Thoracic aorta (tissue), 2 donors: ENCODE measurements at places on chromosomes 4 and X.

- no peak overlapping the region for H3K4me3 ChIP-seq
- H3K36me3 ChIP-seq: no peaks in the 10 kb centered on the region
- no peak for DNase-seq
- no peaks in the 10 kb centered on the region for H3K4me1 ChIP-seq
These were observed 212.0 kb upstream of the AFF2 start for GRCh38 chrX:148288451-148288850.

GRCh38 chrX:135931644-135932487 is 38.4 kb downstream of the SAGE1 start:
- H3K27me3 ChIP-seq: no peaks in the 10 kb centered on the region
- no peak overlapping the region for H3K27ac ChIP-seq
- DNase-seq: no peak
- H3K36me3 ChIP-seq: no peaks in the 10 kb centered on the region
- H3K4me1 ChIP-seq: no peaks in the 10 kb centered on the region

- no peak overlapping the region for H3K27ac ChIP-seq
- no peak overlapping the region for H3K4me3 ChIP-seq
- no peak for DNase-seq
- no peaks in the 10 kb centered on the region for H3K27me3 ChIP-seq
- no peaks in the 10 kb centered on the region for H3K4me1 ChIP-seq
These were observed 120.0 kb upstream of the SHISA3 start for GRCh38 chr4:42277291-42277690.

DNA sequence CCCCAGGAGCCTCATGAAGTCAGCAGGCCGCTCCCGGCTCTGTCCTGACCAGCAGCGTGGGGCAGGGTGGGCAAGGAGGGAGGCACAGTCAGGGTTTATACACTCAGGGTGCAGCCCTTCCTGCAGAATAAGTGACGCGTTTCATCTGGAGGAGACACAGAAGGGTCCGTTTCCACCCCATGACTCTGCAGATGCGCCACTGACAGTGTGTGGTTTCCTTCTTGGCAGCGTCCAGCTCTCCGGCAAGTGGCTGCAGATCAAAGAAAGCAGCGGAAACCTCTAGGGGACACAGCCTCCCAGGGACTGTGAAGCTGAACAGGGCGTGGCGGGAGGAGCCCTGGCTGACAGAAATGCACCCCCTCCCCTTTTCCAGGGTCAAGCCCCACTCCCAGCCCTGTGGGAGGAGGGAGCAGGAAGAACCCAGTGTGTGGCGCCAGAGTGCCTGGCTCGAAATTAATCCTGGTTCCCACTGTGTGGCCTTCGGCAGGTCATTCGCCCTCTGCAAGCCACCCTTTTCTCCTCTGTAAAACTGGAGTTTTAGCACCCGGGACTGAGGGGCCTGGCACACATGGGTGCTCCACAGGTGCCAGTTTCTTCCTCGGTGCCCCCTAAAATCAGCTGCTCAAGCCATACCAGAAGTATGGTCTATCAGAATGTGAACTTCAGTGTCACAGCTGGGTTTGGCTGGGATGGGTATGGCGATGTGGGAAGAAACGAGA is 17.3 kb upstream of the TBC1D14 start:
- H3K27ac ChIP-seq: peak overlapping the region; percentile 4
- H3K36me3 ChIP-seq: no peaks in the 10 kb centered on the region

GRCh38 chr4:58553031-58553430 is 1442.8 kb upstream of the IGFBP7 start:
- no peaks in the 10 kb centered on the region for H3K36me3 ChIP-seq
- H3K27me3 ChIP-seq: no peaks in the 10 kb centered on the region
- no peak overlapping the region for H3K27ac ChIP-seq
- no peak for DNase-seq
- H3K4me1 ChIP-seq: no peaks in the 10 kb centered on the region
- no peak overlapping the region for H3K4me3 ChIP-seq

GRCh38 chr4:143184217-143184502 is 557 bp upstream of the USP38 start:
- no peaks in the 10 kb centered on the region for H3K27me3 ChIP-seq
- H3K27ac ChIP-seq: peak overlapping the region; percentile 97
- H3K4me1 ChIP-seq: peaks cover 19% of the 10 kb centered on the region
- H3K4me3 ChIP-seq: peak overlapping the region; percentile 92
- DNase-seq: no peak

- H3K27me3 ChIP-seq: no peaks in the 10 kb centered on the region
- no peak overlapping the region for H3K4me3 ChIP-seq
- DNase-seq: no peak
- H3K27ac ChIP-seq: no peak overlapping the region
These were observed 345.2 kb upstream of the GRID2 start for GRCh38 chr4:91958596-91958995.

- H3K27ac ChIP-seq: no peak overlapping the region
- H3K4me1 ChIP-seq: no peaks in the 10 kb centered on the region
- H3K36me3 ChIP-seq: no peaks in the 10 kb centered on the region
- no peak for DNase-seq
These were observed 131.8 kb downstream of the OR13H1 start for GRCh38 chrX:131675596-131676194.

GRCh38 chrX:133495464-133496391 is 80.4 kb upstream of the GPC4 start:
- no peaks in the 10 kb centered on the region for H3K36me3 ChIP-seq
- H3K27ac ChIP-seq: peak overlapping the region; percentile 66
- no peaks in the 10 kb centered on the region for H3K4me1 ChIP-seq
- DNase-seq: no peak
- no peaks in the 10 kb centered on the region for H3K27me3 ChIP-seq
- peak overlapping the region; percentile 58 for H3K4me3 ChIP-seq

- H3K36me3 ChIP-seq: no peaks in the 10 kb centered on the region
- no peak overlapping the region for H3K4me3 ChIP-seq
- no peaks in the 10 kb centered on the region for H3K27me3 ChIP-seq
- DNase-seq: no peak
- H3K27ac ChIP-seq: no peak overlapping the region
These were observed 99.6 kb downstream of the DHRSX start for GRCh38 chrX:2401201-2401589.

DNA sequence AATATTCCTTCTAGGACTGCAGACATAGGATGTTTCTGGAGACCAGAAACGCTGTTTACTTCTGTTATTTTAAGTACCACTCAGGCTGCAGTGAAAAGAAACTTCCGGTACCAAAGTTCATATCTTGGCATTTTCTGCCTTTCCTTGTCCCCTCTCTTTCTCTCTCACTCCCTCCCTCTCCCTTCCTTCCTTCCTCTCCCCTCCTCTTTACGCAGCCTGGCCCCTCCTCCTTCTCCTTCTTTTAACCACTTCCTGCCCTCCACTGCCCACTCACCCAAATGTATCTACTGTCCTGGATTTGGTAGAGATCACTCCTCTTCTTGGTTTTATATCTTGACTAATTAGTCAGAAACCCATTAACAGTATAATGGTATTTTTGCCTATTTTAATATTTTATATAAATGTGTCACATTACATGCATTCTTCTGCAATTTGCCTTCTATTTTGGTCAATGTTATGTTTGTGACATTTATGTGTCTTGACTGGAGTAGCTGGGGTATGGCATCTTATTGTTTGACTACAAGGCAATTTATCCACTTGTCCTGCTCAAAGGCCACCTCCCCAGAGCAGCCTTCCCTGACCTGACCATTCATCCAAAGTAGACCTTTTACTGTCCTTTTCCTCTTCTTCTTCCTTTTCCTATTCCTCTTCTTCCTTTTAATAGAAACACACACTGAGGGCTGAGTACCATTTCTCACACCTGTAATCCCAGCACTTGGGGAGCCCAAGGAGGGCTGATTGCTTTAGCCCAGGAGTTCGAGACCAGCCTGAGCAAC is 56.9 kb downstream of the BCOR start:
- H3K4me3 ChIP-seq: no peak overlapping the region
- no peaks in the 10 kb centered on the region for H3K36me3 ChIP-seq
- no peak for DNase-seq

- H3K4me1 ChIP-seq: no peaks in the 10 kb centered on the region
- H3K36me3 ChIP-seq: no peaks in the 10 kb centered on the region
- H3K27ac ChIP-seq: no peak overlapping the region
- no peak overlapping the region for H3K4me3 ChIP-seq
These were observed 120.9 kb upstream of the NRK start for GRCh38 chrX:105701310-105702052.

DNA sequence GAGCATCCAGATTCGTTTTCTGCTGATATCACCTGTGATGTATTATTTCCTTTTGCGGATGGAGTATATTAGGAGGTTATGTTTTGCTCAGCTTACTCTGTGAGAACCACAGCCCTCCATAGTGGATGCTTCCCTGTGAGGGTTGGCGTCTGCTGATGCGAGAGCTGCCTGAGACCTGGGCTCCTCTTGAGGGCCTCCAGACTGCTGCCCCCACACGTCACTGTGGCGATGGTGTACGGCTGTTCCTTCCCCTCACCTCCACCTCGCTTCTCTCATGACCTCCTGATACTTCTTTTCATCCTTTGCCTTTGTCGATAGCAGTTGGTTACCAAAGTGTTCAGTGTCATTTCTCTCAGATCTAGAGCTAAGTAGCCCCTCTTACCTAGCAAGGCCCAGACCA is 71.7 kb downstream of the TNIP2 start:
- H3K36me3 ChIP-seq: peaks cover 34% of the 10 kb centered on the region
- H3K4me1 ChIP-seq: no peaks in the 10 kb centered on the region
- no peak overlapping the region for H3K27ac ChIP-seq
- no peaks in the 10 kb centered on the region for H3K27me3 ChIP-seq
- H3K4me3 ChIP-seq: no peak overlapping the region
- DNase-seq: no peak

GRCh38 chr4:118335324-118335723 is 17.5 kb downstream of the PRSS12 start:
- no peaks in the 10 kb centered on the region for H3K36me3 ChIP-seq
- H3K4me3 ChIP-seq: no peak overlapping the region
- no peaks in the 10 kb centered on the region for H3K27me3 ChIP-seq
- no peak overlapping the region for H3K27ac ChIP-seq

- H3K27me3 ChIP-seq: no peaks in the 10 kb centered on the region
- H3K36me3 ChIP-seq: no peaks in the 10 kb centered on the region
- peak within 1 kb of the TSS; percentile 93 for H3K27ac ChIP-seq
- peaks cover 8% of the 10 kb centered on the region for H3K4me1 ChIP-seq
- H3K4me3 ChIP-seq: peak within 1 kb of the TSS; percentile 81
- peak; percentile 59 for DNase-seq
These were observed at the start of gene KANTR for GRCh38 chrX:53093748-53094581. TSS of gene KANTR (plus strand) at chrX:53094142. CDS start at chrX:53124273, 30,131 bp downstream.

GRCh38 chr4:87037671-87038334 is 103.0 kb downstream of the AFF1 start:
- H3K27me3 ChIP-seq: no peaks in the 10 kb centered on the region
- no peak for DNase-seq
- H3K36me3 ChIP-seq: no peaks in the 10 kb centered on the region
- H3K4me3 ChIP-seq: no peak overlapping the region
- H3K4me1 ChIP-seq: peaks cover 46% of the 10 kb centered on the region

- no peak overlapping the region for H3K27ac ChIP-seq
- no peaks in the 10 kb centered on the region for H3K4me1 ChIP-seq
- no peak overlapping the region for H3K4me3 ChIP-seq
- H3K36me3 ChIP-seq: no peaks in the 10 kb centered on the region
These were observed 146.8 kb downstream of the FSTL5 start for GRCh38 chr4:162016991-162017390.

DNA sequence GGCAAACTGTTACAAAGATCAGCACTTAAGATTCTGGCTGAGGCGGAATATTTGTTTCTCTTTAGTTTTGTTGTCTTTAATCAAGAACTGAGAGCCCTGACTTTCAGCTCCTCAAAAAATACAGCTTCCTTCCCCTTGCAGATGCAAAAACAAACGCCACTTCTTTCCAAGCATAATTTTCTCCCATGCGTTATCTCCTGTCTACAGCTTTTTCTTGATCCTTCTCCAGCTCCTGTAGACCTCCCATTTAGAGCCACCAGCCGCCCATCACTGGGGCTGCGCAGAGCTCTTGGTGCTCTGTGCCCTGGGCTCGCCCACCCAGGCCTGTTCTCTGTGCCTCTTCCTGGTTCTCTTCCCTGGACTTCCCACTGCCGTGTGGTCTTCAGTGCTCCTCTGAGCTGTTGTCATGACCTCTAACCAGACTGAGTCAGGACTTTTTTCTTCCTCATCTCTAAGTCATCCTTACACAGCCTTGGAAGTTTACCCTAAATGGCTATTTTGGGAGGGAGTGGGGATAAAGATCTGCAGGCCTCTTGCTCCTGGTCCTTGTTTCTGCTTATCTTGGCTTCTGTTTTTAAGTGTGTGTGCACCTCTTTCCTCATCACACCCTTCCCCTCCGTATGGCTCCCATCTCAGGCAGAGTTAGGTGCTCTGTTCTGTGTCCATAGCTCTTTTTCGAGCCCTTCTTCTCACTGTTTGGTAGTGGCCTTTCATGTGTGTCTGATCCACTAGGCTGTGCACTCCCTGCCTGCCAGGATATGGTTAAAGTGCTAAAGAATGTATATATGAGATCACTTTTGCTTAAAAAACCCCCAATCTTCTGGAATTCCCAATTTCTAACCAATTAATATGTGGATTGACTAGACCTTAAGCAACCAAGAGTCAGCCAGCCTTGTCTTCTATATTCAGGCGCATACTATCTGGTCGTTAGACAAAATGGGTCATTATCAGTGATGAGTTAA is 122.5 kb downstream of the PTTG2 start:
- peaks cover 68% of the 10 kb centered on the region for H3K4me1 ChIP-seq
- DNase-seq: no peak

GRCh38 chr4:4752576-4753401 is 106.7 kb upstream of the MSX1 start:
- no peaks in the 10 kb centered on the region for H3K36me3 ChIP-seq
- no peak overlapping the region for H3K27ac ChIP-seq
- no peaks in the 10 kb centered on the region for H3K27me3 ChIP-seq
- DNase-seq: no peak

DNA sequence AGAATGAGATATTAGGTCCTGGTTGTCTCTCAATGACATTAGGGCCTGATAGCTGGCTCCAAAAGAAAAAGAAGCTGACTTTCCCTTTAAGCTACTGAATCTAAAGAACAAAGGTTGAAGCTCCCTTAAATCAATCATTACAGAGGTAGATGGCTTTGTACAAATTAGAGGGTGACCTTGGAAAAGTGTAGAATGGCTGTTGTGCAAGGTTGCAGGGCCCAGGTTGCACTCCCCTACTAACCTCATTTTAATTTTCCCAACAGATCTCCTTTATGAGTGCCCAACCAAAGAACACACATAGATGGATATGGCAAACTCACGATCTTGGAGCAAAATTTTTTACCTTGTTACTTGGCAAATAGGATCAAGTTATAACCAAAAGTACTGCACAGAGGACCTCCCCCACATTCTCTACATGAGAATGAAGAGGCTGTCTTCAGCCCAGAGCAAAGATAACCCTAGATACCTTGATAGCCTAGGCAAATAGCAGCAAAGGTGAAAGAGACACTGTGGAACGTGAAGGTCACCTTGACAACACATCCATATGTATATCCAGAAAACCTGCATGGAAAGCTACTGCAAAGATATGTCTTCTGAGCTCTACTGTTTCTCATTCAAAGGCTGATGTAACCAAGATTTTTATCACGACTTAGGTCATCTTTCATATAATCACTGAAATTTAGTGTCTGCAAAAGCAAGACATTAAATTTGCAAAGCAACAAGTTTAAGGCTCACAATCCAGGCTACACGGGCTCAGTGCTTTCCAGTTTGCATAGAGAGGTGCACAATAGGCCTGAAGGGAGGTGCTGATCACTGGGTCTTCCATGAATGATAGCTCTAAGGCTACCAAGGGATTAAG is 23.0 kb downstream of the KLB start:
- no peaks in the 10 kb centered on the region for H3K27me3 ChIP-seq
- DNase-seq: no peak
- H3K36me3 ChIP-seq: no peaks in the 10 kb centered on the region
- no peak overlapping the region for H3K4me3 ChIP-seq
- no peak overlapping the region for H3K27ac ChIP-seq
